ENCODE measurements at places on chromosomes 3 and 15.
A peak's percentile ranks its signal among the peaks of the same experiment; 100 is the strongest.

DNA sequence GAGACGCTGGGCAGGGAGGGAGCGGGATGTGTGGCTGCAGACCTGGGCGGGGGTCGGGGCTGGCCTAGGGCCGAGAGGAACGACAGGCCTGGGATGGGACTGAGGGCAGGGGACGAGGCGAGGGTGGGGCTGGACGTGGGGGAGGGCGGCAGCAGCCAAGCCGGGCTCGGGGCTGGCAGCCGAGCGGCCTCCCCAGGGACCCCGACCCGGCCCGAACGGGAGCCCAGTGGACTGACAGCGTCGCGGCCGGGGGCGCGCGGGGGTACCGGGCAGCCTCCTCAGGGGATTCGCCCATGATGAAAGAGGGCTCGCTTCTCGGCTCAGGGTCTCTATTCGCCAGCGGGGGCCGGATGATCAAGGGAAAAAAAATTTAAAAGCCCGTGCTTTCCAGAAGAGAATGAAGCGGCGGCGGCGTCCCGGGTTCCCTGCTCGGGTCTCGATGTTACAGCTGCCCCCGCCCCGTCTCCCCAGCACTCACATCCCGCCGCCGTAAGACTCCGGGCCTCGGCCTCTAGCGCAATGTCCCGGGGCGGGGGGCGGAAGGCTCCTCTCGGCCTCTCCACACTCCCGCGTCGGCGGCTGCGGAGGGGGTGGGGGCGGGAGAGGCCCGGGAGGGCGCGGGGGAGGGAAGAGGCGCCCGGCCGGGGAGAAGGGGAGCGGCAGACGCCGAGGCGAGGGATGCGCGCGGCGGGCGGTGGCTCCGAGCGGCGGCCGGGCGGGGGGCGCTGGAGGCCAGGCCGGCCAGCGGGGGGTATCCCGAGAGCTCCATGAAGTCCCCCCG is 4.3 kb downstream of the PTH1R start:
- DNase-seq: peak; percentile 7

DNA sequence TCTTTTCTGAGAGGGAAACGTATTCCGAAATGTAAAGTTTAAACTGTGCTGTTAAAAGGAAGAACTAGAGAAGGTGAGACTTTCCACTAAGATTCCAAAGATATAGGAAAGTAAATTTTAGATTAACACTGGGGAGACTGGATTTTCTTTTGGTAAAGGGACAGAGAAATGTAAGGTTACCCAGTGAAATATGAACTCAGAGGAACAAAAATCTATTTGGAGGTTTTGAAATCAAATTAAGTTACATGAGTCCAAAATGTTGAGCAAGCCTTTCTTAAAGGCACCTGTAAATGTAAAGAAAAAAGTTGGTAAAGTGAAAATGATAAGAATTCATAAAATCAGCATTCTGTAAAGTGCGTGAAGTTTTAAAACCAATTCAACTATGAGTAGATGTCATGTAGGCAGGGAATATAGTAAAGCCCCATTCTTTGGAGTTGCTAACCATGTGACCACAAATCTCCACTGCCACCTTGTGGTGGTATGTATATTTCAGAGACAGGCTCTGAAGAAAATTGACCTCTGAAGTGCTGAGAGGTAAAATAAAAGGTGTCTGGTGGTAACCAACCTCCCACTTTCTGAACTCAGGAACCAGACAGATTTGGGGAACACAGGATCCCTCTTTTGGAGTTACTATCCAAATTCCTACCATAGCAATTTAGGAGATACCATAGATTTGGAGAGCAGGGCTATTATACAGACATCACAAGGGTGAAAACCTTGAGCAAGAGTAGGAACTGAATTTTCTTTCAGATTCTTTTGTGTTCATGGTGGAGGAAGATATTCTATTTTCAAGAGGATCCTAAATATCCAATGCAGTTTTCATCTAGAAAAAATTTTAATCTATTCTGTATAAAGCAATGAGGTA is 215.3 kb downstream of the ROBO2 start:
- DNase-seq: no peak

GRCh38 chr3:12932347-12932746 is 91.0 kb upstream of the RPL32 start:
- no peak for DNase-seq

- no peak for DNase-seq
Observed at GRCh38 chr3:14685179-14685578, 10.2 kb downstream of the C3orf20 start.

DNA sequence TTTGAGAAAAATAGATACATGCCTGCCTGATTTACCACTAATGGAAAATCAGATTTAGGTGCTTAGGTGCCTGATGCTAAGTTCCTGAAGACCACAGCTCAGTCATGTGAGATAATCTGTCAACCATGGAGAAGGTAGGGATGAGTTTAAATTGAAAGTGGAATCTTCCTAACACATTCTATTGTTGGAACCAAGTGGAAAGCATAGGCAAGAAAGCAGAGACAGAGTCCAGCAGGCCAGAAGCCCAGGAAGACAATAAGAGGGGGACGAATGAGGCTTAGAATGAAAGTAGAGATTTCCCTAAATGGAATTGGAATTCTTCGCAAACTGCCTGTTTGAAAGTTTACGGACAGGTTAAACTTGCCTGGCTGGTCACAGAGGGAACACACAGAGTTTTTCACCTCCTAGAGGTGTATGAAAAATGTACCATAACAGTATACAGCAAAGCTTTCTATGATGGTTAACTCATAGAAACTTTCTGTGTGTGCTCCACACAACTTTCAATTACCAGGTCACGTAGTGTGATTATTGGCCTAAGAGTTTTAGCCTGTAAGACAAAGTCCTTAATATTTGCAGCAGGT is 453.8 kb upstream of the KCNMB2 start:
- no peak for DNase-seq

- no peak for DNase-seq
Observed at GRCh38 chr3:12352253-12352652, 63.4 kb downstream of the PPARG start.

DNA sequence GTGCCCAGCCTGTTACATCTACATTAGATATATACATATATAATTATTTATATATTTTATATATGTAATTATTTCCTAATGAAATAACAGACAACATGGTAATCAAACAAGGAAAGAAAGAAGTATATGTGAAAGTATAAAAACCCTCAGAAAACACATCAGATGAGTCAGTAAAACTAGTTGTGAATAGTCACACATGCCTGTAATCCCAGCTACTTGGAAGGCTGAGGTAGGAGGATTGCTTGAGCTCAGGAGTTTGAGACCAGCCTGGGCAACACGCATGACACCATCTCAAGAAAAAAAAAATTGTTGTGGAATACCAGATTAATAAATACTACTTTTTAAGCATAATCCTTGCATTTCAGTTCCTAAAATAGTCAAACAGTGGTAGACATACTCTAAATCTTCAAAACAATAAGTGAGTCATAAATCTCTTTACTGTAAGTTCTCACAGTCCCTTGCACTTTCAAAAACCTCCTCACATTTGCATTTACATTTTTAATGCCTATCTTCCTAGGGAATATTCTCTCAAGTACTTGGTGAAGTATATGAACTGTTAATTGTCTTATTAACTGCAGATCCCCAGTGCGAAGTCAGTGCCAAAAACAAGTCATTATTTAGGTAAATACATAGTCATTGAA is 106.5 kb downstream of the MYO9A start:
- no peak for DNase-seq

GRCh38 chr3:103907567-103907966 is 1459.1 kb upstream of the ALCAM start:
- no peak for DNase-seq

DNA sequence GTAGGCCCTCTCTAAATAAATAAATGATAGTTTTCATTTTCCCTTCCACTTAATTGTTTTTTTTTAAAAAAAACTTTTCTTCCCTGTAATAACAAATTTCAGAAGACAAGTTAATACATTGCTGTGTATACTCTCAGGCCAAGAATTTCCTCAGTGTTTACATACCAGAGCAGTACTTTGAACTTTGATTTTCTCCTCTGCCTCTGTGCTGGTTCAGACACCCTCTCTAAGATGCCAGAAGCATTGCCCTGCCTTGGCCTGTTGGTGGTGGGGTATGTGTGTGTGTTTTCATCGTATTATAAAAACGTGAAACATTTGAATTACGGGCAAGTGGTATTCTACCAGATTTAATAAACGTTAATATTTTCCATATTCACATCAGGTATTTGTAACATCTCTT is 70.1 kb downstream of the SMAD3 start:
- no peak for DNase-seq

DNA sequence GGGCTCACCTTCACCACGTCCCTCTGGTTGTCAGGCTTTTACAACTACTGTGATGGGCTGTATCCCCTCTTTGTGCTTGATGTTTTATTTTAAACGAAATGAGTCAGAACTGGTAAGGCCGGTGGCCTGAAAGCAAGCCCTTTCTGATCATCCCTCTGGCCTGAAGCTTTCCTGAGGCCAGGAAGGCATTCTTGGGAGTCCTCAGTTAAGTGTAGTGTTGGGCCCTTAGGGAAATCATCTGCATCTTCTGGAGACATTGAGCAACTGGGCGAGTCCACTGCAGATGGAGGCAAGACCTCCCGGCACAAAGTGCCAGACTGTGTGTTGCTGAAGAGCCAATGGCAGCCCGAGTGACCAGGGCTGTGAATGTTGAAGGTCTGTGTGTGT is 33.0 kb upstream of the AMOTL2 start:
- no peak for DNase-seq

DNA sequence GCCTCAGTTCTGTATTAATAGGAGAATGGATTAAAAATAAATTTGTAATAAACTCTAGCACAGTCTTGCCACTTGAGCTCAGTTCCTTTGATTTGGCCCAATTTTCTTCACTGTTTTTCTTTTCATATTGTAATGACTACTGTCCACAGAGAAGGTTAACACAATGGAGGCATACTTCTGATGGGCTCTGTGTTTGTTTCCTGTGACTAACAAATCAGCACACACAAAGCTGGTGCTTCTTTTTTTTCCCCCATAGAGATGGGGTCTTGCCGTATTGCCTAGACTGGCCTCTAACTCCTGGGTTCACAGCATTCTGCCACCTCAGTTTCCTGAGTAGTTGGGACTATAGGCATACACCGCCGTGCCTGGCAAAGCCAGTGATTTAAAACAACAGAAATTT is 182.2 kb downstream of the GHSR start:
- no peak for DNase-seq

GRCh38 chr3:71991046-71991445 is 206.1 kb upstream of the PROK2 start:
- DNase-seq: no peak

DNA sequence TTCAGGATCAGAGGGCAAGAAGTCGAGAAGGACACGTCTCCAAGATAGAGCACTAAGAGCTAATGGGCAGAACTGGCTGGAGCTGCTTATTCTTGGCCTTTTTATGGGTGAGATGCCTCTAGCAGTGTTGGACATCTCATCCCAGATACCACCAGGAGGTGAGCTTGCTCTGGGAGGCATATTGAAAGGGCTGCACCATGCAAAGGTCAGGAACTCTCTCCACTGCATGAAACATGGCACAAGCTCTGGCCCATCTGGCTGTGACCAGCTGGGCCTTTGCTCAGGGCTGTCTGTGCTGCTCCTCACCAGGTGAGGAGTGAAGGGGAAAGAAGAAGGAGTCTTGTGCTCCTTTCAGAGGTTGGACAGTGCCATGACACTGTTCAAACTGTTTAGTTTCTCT is 188.7 kb downstream of the THSD4 start:
- DNase-seq: no peak

GRCh38 chr3:32045091-32045915 is 61.1 kb upstream of the GPD1L start:
- no peak for DNase-seq

DNA sequence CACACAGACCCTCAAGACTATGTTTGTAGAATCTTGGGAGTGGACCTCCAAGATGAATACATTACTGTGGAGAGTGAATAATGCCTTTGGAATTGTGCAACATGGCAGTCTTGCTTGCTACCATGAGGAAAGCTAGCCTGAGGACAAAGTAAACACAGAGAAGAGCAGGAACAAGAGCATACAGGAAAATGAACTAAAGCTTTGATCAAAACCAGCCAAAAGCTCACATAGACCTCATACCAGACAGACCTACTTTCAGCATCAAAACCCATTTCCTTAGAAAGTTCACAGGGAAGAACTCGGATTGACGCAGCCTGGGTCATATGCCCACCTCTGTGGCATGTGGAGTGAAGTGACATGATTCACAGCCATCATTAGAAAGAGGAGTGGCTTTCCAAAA is 3.3 kb upstream of the RAB8B start:
- DNase-seq: no peak

DNA sequence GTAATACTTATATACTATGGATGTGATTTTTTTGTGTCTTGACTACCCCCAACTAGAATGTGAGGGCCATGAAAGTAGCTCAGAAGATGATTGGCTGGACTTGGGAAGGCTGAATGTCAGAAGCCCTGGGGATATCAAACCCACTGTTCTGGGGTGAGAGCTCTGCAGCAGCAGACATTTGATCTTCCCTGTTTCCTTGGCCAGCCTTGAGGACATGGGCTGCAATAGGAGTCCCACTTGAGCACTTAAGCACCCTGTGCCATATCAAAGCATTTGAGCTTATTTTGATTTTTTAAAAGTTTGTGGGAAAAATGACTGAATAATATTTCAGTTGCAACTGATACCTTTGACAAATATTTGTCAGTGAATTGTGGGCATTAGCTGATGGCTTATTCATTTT is 21.7 kb downstream of the GTF2E1 start:
- no peak for DNase-seq

- no peak for DNase-seq
Observed at GRCh38 chr3:175410251-175410650, 551.1 kb downstream of the NAALADL2 start.

DNA sequence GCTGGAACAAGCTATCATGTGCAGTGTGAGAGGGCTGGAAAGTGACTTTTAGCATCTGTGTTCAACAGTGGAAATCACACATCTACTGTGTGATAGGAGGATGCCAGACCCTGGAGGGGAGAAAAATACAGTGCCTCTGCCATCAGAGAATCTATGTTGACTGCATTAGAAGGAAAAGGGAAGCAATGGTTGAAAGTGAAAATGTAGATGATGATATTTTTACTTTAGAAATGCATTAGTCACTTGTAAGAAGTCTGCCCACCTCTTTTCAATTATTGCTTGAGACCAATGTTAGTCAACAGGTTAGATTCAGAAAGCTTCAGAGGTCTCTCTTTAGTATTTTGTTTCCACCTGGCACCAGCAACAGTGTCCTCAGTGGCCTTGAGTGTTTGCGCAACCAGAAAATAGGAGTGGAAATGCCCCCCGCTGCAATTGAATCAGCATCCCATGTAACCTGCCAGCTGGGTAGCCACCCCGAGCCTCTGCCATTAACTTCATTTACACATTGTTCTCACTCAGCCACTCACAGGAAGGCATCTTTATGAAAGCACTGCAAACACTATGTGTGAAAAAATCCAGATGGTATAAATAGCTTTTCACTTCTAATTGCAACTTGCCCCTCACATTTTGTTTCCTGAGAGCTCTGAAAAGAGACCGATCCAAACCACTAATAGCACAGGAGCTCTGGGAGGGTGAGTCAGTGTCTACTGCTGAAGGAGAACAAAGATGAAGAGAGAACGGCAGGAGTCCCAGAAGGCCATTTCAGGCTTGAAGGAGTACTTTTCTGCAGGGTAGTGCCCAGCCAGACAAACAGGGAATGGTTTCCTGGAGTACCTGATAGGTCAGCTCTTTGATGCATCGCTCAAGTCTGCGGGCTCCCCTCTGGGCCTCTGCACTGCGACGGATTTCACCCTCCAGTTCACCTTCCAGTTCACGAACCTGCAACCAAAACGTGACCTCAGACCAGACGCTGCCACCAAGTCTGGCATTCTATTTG is 92.1 kb downstream of the HHLA2 start:
- DNase-seq: peak; percentile 6

- no peak for DNase-seq
Observed at GRCh38 chr3:152719264-152719663, 115.7 kb upstream of the P2RY1 start.
